ENCODE measurements at places on chromosomes 7 and 10. TPM values are rescaled to one million over a fixed set of nuclear protein-coding genes. Genes with fewer than 3 reads are reported as not detected.

The SCIN gene
- polyA plus RNA-seq = 112 TPM

The MRLN gene
- 0.48 TPM for polyA plus RNA-seq

The FBH1 gene
- 87.3 TPM for polyA plus RNA-seq

The ANKRD22 gene
- 0.28 TPM for polyA plus RNA-seq

The NRCAM gene
- polyA plus RNA-seq = 27.3 TPM

The HMX2 gene
- 0.75 TPM for polyA plus RNA-seq

The TMEM176A gene
- polyA plus RNA-seq = 90.9 TPM

Measured in left kidney (tissue), 8 donors.